ENCODE measurements at places on chromosomes 7 and 10.

- peak; percentile 52 for DNase-seq
Observed at GRCh38 chr10:61404751-61405150, 48.4 kb downstream of the TMEM26 start.

DNA sequence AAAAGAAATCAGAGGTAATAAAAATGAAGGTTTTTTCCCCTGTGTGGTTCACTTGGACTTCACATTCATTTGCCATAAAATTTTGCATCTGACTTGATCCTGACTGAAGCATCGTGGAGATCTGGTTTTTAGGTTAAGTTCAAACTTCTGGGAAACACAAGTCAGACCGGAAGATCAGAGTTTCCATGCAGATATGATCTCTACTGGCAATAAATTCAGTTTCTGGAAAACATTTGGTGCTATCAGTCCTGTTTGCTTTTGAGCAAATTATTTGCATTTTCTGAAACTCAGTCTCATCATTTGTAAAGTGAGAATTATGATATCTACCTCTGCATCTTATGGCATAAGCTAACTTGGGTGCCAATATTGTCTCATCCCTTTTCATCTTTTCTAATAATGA lies 81.3 kb upstream of the KCNMA1 start:
- DNase-seq, result no peak

GRCh38 chr10:124145109-124145870 lies 51.9 kb upstream of the CHST15 start:
- DNase-seq, result peak; percentile 95

GRCh38 chr7:3980300-3980643 lies 679.2 kb downstream of the SDK1 start:
- DNase-seq, result no peak

GRCh38 chr10:56586461-56586891 lies 225.4 kb upstream of the ZWINT start:
- no peak for DNase-seq

GRCh38 chr10:44056206-44056605 lies 328.7 kb downstream of the CXCL12 start:
- DNase-seq, result no peak

- DNase-seq, result no peak
Observed at GRCh38 chr10:18008986-18009385, 57.3 kb downstream of the SLC39A12 start.

- DNase-seq, result no peak
Observed at GRCh38 chr7:158994687-158995086, 138.3 kb downstream of the DYNC2I1 start.

DNA sequence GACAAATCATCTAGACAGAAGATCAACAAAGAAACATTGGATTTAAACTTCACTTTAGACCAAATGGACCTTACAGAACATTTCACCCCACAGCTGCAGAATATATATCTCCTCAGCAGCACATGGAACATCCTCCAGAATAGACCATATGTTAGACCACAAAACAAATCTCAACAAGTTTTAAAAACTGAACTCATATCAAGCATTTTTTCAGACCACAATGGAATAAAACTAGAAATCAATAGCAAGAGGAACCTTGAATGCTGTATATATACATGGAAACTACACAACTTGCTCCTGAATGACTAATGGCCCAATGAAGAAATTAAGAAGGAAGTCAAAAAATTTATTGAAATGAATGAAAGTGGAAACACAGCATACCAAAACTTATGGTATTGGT lies 157.7 kb downstream of the MTERF1 start:
- DNase-seq, result no peak

GRCh38 chr10:99531026-99531695 lies 1.6 kb upstream of the NKX2-3 start:
- DNase-seq, result no peak

DNA sequence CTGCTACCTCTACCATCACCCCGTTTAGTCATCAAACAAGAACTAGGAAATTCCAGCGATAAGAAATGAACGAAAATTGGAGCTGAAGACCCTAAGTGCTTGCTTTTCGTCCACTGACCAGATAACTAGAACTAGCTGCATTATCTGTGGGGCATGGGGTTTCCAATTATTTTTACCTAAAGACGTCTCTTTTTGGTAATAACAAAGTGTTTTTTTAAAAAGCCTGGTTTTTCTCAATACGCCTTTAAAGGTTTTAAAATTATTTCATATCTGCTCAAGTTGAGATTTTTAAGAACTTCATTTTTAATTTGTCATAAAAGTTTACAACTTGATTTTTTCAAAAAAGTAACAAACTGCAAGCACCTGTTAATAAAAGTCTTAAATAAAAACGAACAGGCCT lies 104.2 kb downstream of the GALNT11 start:
- no peak for DNase-seq

DNA sequence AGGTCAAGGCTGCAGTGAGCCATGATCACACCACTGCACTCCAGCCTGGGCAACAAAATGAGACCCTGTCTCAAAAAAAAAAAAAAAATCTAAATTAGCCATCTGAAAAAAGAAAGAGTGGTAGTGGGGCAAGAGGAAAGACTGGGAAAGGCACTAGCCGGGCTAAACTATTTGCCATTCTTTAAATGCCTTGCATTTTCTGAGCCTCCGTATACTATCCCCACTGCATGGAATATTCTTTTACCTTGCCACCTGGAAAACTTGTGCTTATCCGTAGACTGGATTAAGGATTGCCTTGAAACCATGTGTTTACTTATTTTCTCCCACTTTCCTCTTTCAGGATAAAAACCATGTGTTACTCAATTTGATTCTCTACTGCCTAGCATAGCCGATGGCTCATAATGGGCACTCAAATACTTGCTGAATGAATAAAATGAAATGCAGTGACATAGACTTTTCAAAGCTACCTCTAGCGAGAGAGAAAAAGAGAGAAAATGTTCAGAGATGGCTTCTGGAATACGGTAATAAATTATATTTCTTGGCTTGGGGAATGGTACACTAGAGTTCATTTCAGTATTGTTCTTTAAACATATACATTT lies 30.6 kb downstream of the HYCC1 start:
- no peak for DNase-seq

DNA sequence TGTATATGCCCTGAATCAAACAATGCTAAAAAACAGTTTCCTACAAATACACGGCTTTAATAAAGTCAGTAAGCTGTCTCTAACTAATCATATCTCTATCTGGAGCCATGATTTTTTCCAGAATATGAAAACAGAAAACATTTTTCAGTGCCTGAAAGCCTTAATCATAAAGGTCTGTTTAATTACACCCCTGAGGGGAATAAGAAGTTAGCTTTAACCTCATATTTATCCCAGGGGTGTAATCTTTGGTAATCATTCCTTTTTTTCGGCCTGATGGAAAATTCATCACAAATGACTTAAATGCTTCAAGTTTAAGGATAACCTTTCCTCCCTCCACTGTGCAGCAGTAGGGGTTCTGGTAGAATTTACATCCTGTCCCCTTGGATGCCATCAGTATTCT lies 124.2 kb downstream of the ATE1 start:
- DNase-seq, result no peak

GRCh38 chr7:132499065-132499464 lies 77.2 kb downstream of the PLXNA4 start:
- no peak for DNase-seq

DNA sequence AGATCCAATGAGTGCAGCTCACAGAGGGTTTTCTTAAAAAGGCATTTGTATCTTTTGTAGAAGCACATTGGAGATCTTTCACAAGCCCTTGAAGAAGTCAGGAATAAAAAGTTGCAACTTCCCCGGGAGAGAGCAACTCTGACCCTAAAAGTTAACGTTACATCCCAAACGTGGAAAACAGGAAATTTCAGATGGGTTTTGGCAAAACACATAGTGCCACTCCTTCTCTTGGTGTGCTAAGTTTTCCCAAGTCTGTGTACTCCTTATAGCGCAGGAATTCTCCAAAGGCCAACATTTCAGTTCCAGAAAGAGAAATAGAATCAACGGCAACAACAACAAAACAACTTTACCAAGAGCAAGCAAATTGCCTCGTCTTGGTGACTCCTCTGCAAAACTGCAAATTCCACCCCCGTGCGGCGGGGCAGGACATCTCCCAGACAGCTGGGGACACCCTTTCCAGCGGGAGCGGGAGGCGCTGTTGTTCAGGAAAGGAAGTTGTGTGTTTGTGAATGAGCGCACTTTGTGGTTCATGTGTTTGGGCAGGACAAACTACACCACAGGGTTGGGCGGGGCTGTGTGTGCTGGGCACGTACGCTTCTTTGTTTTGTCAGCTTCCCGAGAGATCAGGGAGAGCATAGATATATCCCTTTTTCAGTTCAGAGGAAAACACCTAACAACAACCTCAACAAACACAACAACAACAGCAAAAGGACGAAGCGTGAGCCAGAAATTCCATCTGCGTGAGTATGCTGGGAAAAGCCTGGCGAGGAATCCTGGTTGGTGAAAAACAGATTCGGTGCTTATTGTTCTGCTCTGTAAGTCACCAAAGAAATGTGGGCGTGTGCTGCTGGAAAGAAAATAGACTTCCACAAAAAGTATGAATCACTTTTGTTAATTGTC lies 294.7 kb upstream of the PITRM1 start:
- DNase-seq, result peak; percentile 80

DNA sequence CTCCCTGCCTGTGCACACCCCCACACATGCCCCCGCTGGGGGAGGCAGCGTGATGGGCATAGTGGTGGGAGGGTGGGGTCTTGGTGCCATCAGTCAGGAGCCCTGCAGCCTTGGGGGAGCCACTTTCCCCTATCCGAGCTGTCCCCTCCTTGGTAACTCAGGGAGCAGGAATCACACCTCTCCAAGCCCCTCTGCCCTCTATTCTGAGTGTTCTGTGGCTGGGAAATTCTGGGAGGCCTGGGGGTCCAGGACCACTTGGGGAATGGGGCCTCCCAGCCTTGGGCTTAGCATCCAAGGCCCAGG lies 11.3 kb downstream of the DPYSL4 start:
- DNase-seq, result no peak

- DNase-seq, result peak; percentile 2
Observed at GRCh38 chr7:33854801-33855350, 50.5 kb upstream of the BMPER start.

Data from suppressor macrophage treated with lipopolysaccharide for 1 hour (primary cell).